ENCODE measurements at places on chromosomes 6 and 20. TPM values are rescaled to one million over a fixed set of nuclear protein-coding genes. Genes with fewer than 3 reads are reported as not detected.

Gene C20orf202
- 0.33 TPM for total RNA-seq

Gene HLA-DRB5
- total RNA-seq = 29.5 TPM

Gene MAS1
- total RNA-seq = under 0.01 TPM

Gene KCTD20
- total RNA-seq = 57.2 TPM

Gene PFDN4
- total RNA-seq = 89.2 TPM

DNA sequence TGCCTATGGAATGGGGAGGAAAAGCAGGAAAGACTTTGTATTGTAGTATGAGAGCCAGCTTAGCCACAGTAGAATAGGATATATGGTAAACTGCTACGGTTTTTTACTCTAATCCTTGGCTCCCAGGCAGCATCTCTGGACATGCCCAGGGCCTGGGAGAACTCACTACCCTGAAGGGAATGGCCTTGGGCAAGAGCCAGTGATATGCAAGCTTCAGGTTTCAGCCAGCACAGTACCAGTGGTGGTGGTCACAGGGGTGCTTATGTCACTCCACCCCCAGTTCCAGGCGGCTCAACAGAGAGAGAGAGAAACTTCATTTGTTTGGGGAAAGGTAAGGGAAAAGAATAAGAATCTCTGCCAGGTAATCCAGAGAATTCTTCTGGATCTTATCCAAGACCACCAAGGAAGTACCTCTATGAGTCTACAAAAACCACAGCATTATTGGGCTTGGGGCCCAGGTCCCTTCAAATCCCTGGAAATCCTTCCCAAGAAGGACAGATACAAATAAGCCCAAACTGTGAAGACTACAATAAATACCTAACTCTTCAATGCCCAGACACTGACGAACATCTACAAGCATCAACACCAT, 121.2 kb downstream of the THBS2 start:
- DNase-seq = no peak

DNA sequence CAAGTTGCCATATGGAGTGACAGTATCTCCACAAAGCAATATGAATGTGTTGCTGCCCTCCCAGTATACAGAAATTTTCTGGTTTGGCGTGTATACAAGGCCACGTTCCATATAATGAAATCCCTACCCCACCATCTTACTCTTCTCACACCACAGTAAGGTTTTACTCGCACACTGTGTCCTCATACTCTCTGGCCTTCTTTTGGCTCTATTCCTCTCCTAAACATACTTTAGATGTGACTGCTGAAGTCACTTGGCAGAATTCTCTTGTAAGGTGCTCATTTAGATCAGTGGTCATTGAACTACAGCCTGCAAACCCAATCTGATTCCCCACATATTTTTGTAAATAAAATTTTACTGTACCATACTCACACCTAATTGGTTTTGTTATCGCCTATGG, 123.2 kb downstream of the RFPL4B start:
- DNase-seq = no peak

DNA sequence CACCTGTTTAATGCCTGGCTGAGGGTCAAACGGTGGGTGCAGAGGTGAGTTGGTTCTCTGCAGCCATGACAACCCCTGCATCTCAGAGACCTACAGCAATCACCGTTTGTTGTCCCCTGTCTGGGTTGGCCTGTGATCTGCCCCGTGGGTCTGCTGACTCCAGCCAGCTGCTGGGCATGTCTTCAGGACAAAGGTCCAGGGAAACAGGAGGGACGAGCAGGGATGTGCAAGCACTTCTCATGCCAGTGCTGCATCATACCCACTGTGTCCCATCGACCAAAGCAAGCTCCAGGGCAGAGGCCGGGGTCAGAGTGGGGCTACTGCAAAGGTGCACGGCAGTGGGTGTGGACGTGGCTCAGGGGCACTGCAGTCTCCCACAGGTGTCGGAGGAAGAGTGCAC, 150.2 kb downstream of the PHACTR3 start:
- DNase-seq = no peak

- DNase-seq = no peak
These were observed 85.5 kb upstream of the NT5E start for GRCh38 chr6:85364344-85364743.

DNA sequence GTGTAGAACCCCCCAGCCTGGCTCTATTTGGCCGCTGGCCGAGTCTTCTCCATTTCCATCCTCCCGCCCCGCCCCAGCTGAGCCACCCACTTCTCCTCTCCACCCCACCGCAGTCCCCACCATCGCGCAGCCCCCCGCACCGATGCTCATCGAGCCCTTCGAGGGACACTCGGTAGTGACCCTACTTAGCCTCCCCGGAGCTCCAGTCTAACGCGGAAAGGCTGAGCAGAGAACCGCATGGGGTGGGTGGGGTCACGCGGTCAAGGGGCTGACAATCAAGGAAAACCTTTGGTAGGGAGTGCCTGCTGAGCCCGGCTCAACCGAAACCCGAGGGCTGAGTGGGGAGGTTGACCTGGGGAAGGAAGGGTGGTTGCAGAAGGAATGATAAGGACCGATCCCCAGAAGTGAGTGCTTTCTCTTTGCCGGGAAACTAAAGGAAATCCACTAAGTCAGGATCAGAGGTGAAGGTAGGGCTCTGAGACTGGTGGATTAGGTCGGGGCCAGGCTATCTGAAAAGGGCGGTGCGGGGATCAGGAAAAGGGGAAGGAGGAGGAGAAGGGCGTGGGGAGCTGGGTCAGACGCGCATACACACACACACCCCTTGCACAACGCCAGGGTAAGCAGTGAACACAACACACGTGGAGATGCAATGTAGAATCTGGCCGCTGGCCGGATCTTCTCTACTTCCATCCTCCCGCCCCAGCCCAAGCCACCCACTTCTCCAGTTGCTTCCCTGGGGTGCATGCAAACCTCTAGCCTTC, 49.8 kb downstream of the CPXM1 start:
- DNase-seq = peak; percentile 51

DNA sequence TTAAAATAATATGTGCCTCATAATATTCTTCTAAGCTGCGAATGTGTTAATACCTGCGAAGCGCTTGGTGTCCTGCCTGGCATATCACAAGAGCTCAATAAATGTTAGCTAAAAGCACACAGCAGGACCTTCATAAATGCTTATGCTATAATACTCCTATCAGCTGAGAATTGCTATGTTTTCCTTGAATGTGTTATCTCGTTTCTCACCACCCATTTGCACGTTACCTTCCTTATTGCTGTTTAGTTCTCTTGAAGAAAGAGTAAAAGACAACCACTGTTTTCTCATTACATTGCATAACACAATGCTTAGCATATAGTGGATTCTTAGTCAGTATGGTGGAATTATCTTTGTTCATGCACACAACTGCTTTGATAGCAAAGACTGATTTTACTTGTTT, 76.6 kb downstream of the EDN1 start:
- DNase-seq = no peak

DNA sequence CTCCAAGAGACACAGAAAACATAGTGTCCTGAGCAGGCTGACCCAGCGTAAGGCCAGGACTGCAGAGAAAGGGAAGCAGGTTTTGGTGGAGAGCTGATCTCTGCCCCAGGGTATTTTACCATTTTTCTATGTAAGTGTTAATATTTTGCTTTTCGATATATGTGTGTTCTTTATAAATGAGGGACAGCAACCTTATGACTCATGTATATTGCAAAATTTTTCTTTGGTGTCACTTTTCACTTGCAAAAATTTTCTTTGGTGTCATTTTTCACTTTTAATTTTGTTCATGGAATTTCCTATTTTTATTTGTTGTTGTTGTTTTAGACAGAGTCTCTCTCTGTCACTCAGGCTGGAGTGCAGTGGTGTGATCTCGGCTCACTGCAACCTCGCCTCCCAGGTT, 34.6 kb upstream of the PXDC1 start:
- DNase-seq = no peak

DNA sequence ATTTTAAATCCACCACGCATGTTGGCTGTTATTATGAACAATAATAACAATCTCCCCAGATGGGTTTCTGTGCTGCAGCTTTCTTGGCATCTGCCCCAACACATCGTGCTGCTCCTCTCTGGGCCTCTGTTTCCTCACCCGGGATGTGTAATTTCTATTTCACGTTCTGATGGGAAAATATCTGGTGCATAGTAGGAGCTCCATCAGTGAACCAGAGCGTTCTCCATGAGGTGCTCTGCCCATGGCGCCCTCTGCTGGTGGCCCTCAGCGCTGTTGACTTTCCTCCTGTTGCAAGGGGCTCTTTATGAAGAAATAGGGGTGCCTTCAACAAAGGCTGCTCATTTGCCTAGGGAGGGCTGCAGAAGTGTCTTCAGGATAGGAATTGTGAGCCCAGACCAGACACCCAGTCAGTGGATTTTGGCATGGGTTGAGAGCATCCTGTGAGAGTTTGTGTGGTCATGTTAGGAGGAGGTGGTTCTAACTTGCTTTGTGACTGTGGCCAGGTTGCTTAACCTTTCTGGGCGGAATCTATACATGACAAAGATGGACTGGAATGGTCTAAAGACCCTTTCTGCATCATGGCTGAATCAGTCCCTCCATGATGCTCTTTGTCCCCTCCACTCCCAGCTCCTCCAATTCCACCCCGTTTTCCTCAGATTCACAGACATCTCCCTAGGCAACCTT, 8.1 kb downstream of the SCRT2 start:
- no peak for DNase-seq

- no peak for DNase-seq
These were observed 328.0 kb downstream of the THBS2 start for GRCh38 chr6:168925671-168926070.

DNA sequence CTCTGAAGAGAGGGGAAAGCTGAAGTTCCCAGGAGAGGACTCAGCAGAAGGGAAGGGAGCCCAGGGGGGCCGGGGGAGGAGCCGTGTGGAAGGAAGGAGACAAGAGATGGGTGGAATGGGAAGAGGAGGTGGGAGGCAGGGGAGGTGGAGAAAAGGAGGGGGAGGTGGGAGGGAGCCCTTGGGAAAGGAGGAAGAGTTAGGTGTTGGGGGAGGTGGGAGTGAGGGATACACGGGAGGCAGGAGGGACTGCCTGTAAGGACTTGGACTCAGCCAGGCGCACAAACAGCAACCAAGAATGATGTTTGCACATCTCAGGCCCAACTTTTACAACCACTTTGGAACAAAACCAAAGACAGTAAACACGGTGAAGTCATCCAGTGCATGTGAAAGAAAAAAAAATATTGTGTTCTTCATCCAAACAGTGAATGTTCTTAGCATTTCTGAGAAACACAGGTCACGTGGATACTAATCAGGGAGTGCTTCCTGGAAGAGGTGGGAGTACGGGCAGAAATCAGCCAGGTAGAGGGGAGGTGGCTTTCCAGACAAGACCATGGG, 17.4 kb upstream of the LSM14B start:
- no peak for DNase-seq

GRCh38 chr20:53244711-53245110, 272.6 kb downstream of the TSHZ2 start:
- DNase-seq = no peak

DNA sequence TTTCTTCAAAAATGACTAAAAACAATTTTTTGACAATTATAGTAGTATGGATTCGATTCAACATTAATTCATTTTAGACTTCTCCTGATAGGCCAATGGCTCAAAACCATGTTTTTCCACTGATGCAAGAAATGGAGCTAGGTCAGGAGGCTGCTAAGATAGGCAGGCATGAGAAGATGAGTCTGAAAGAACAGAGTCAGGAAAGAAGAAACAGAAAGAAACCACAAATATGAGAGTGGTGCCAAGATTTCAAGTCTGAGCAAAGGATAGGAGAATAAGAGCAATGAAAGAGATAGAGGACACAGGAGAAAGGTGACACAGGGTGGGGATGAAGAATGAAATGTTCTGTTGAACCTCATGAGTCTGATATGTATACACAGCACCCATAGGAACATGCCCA, 112.2 kb downstream of the TASP1 start:
- no peak for DNase-seq

- no peak for DNase-seq
These were observed 16.4 kb downstream of the SEC63 start for GRCh38 chr6:107941627-107942026.

DNA sequence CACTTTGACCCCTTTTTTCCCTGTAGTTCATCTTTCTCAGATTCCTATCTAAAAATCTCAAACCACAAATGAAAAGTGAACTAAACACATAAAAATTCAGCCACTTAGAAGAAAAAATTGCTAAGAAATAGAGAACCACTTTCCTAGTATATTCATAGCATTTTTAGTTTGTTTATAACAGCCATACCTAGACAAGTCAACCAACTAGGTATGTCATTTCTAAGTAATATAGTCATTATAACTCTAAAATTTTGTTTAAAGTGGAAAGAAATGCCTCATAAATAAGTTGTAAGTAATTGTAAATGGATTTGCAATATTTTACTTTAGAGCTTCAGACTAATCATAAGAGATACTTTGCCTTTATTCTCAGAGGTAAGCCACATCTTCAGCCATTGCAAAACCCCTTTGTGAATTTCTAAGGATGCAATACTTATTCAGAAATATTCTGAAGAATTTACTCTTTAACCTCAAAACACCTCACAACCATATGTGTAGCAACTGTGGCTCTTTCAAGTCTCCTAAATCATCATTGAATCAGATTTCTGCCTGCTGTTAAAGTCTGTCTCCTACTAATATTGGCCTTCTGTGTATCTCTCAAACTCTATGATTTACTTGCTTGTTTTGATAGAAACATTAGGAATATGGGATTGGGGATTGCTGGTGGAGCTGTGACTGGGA, 6.9 kb upstream of the SUMO4 start:
- DNase-seq = no peak

DNA sequence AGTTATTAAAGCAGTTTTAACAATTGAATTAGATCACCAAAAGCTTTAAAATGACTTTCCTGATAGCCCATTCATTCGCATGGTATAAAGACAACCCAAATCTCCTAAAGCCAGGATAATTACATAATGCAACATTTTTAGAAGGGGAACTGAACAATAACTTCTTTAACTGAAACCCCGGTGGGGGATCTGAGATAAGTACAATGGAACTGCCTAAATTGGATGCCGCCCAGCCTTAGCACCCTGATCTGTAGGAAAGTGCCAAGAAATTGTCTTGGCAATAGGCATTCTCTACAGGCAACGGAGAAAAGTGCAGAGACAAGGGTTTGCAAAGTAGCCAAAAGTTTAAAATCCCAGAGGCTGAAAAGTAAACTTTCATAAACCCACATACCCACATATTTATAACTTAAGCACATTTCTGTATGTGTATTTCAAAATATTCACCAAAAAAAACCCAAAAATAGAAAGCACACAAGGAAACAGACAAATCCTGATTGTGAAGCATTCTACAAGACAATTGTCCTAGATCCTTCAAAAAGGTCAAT, 98.8 kb upstream of the BEND6 start:
- no peak for DNase-seq
